Endothelial cell of umbilical vein (primary cell): ENCODE measurements at places on chromosomes 1 and 21.

DNA sequence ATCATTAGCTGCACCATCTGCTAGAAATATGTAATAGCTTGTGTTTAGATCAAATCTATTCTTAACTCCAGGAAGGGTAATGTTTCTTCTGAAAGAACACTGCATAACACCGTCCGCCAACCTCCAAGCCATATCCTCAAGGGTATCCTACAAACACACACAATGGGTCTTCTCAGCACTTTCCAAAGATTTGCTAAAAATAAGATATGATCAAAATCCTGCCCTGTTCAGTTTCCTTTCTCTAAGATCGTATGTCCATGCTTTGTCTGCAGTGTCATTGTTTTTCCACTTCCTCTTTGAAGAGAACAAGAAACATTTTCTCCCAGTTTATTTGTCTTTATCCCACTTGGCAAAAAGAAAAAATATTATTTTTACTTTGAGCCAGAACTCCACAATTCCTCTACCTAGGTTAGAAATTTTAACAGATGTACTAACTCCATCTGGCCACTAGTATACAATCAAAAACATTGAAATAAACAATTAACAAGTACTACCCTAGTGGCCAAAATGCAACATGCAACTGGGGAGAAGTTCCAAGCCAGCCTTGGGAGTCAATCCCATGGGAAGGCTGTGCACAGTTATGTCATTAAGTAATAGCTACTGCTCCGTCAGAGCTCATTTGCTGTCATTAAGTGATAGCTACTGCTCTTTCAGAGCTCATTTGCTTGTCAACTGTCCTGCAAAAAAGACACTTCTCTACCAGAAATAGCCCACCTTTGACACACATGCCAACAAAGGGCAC, 37.8 kb downstream of the FRRS1 start:
- H3K36me3 ChIP-seq: no peaks in the 10 kb centered on the region
- peak overlapping the region; percentile 13 for H3K27ac ChIP-seq
- no peaks in the 10 kb centered on the region for H3K27me3 ChIP-seq
- DNase-seq: peak; percentile 74
- H3K4me3 ChIP-seq: peak overlapping the region; percentile 34
- H3K4me1 ChIP-seq: peaks cover 19% of the 10 kb centered on the region

- no peaks in the 10 kb centered on the region for H3K4me1 ChIP-seq
- H3K27me3 ChIP-seq: no peaks in the 10 kb centered on the region
- no peaks in the 10 kb centered on the region for H3K36me3 ChIP-seq
- DNase-seq: no peak
- H3K27ac ChIP-seq: no peak overlapping the region
Observed at GRCh38 chr1:9120312-9120958, 8.5 kb downstream of the GPR157 start.

DNA sequence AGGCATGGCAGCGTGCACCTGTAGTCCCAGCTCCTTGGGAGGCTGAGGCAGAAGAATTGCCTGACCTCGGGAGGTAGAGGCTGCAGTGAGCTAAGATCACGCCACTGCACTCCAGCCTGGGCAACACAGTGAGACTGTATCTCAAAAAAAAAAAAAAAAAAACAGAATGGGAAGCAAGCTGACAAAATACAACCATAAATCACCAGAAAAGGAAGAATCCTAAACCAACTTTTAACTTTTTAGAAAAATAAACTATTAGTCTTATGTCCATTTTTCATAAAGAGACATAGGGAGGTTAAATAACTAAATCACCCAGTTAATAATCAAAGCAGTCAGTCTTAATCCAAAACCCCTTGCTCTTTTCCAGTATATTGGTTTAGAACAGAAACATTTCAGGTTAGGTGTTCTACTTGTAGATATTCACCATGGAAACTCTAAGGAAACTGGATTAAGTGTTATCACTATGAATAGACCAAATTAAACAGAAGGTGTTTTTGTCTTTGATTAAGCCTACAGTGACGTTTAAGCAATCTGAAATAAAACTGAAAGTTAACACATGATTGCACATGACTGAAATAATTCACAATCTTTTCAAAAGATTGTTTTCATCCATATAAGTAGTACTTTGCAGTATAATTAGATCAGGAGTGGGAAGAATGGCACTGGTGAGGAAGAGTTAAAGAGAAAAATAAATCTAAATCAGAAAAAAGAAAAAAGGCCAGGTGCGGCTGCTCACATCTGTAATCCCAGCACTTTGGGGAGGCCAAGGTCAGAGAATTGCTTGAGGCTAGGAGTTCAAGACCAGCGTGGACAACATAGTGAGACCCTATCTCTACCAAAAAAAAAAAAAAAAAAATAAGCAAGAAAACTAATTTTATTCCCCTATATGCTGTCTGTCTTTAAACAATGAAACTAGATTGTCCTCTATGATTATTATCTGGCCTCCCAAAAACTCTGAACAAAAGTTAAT, 9.6 kb downstream of the CDC42BPA start:
- no peak overlapping the region for H3K4me3 ChIP-seq
- no peaks in the 10 kb centered on the region for H3K27me3 ChIP-seq
- H3K36me3 ChIP-seq: no peaks in the 10 kb centered on the region
- no peak overlapping the region for H3K27ac ChIP-seq

GRCh38 chr1:209512821-209513220, 70.7 kb upstream of the CAMK1G start:
- no peaks in the 10 kb centered on the region for H3K36me3 ChIP-seq
- no peak overlapping the region for H3K27ac ChIP-seq
- no peak overlapping the region for H3K4me3 ChIP-seq

DNA sequence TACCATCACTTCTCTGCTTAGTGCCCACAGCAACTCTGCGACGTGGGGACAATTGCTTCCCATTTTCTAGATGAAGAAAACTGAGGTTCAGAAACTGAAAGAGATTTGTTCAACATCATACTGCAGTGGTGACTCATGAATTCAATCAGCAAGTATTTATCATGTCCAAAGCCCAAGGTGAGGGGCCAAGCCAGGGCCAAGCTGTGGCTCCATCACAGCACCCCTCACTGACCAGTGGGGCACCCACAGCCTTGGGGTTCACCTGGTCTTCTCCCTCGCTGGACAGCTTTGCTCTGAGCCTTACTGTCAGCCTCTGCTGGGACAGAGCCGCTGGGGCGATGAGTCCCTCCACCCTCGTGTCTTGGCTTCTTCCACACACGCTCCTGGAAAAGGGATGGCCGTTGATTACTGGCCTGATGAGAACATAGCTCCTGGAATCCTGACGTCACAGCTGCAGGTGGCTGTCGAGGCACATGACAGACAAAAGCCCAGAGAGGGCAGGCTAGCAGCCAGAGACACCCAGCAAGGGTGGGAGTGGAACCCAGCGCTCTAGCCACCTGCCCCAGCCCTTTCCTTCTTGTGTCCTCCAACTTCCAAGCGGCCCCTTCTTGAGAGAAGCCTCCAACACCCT, 6.2 kb downstream of the EDN2 start:
- H3K27me3 ChIP-seq: no peaks in the 10 kb centered on the region
- DNase-seq: no peak
- no peaks in the 10 kb centered on the region for H3K4me1 ChIP-seq
- H3K27ac ChIP-seq: no peak overlapping the region
- H3K36me3 ChIP-seq: no peaks in the 10 kb centered on the region

GRCh38 chr1:246497331-246497915, 9.7 kb downstream of the SMYD3 start:
- DNase-seq: peak; percentile 77
- H3K27ac ChIP-seq: no peak overlapping the region
- H3K4me1 ChIP-seq: no peaks in the 10 kb centered on the region

DNA sequence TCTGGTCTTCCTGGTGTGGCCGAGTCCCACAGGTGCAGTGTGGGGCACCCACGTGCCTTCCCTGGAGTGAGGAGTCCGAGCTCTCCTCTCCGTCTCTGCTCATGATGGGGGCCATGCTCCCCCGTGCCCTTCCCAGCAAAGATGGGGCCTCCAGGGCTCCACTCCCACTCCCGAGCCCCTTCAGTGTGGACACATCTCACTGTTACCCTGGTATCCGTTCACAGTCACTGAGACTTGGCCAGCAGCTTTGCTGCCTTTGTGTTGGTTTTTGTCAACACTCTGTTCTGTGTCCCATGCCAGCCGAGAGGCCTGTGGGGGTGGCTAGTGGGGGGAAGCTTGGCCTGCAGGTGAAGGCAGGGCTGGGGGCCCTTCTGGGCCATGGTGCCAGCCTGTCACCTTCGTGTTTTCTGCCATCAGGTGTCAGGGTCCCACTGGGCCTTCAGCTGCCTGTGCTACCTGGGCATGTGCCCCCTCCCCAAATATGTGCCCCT, 46.9 kb upstream of the POFUT2 start:
- H3K27me3 ChIP-seq: no peaks in the 10 kb centered on the region
- DNase-seq: no peak
- peaks cover 3% of the 10 kb centered on the region for H3K4me1 ChIP-seq
- H3K27ac ChIP-seq: no peak overlapping the region
- no peaks in the 10 kb centered on the region for H3K36me3 ChIP-seq
- H3K4me3 ChIP-seq: no peak overlapping the region
